Esophagus squamous epithelium (tissue), 5 donors: ENCODE measurements at places on chromosomes 5 and 9. TPM values are rescaled to one million over a fixed set of nuclear protein-coding genes. Genes with fewer than 3 reads are reported as not detected.

The CDH9 gene
- not detected for total RNA-seq

The F2RL2 gene
- total RNA-seq = 0.23 TPM

The CXCL14 gene
- total RNA-seq = 125 TPM

The FIBCD1 gene
- not detected for total RNA-seq

The VCAN gene
- total RNA-seq = 7.7 TPM

The ARL14EPL gene
- not detected for total RNA-seq

The ZNF474 gene
- 0.57 TPM for total RNA-seq

The UBE2QL1 gene
- total RNA-seq = 0.35 TPM

The NR6A1 gene
- total RNA-seq = 2.4 TPM

The CCDC112 gene
- 4.9 TPM for total RNA-seq

The PCDHA1 gene
- not detected for total RNA-seq

The ELOVL7 gene
- total RNA-seq = 4.0 TPM

The IFNA2 gene
- not detected for total RNA-seq

The KIF27 gene
- 4.2 TPM for total RNA-seq

The HNRNPK gene
- 348 TPM for total RNA-seq

The GZMA gene
- 2.0 TPM for total RNA-seq

The THBS4 gene
- 4.7 TPM for total RNA-seq

The ANKRD55 gene
- not detected for total RNA-seq

The DIAPH1 gene
- 63.0 TPM for total RNA-seq

The PCDHB3 gene
- total RNA-seq = 0.76 TPM

The SPINK4 gene
- total RNA-seq = not detected

The TMC1 gene
- total RNA-seq = 1.5 TPM

The HAVCR1 gene
- not detected for total RNA-seq

The GLDC gene
- total RNA-seq = 1.1 TPM

The PCSK1 gene
- not detected for total RNA-seq

The IRGM gene
- total RNA-seq = not detected

The PLEKHG4B gene
- total RNA-seq = 0.22 TPM

The RASGRF2 gene
- total RNA-seq = 0.49 TPM

The ENTPD2 gene
- total RNA-seq = 0.57 TPM

The LCN2 gene
- 845 TPM for total RNA-seq

The SMIM33 gene
- total RNA-seq = not detected

The CATSPER3 gene
- not detected for total RNA-seq

The LCN9 gene
- total RNA-seq = not detected

The ADAMTS12 gene
- 1.3 TPM for total RNA-seq
